ENCODE measurements at places on chromosomes 4 and X.

GRCh38 chrX:49949961-49950360, 27.6 kb downstream of the CLCN5 start:
- DNase-seq = no peak

DNA sequence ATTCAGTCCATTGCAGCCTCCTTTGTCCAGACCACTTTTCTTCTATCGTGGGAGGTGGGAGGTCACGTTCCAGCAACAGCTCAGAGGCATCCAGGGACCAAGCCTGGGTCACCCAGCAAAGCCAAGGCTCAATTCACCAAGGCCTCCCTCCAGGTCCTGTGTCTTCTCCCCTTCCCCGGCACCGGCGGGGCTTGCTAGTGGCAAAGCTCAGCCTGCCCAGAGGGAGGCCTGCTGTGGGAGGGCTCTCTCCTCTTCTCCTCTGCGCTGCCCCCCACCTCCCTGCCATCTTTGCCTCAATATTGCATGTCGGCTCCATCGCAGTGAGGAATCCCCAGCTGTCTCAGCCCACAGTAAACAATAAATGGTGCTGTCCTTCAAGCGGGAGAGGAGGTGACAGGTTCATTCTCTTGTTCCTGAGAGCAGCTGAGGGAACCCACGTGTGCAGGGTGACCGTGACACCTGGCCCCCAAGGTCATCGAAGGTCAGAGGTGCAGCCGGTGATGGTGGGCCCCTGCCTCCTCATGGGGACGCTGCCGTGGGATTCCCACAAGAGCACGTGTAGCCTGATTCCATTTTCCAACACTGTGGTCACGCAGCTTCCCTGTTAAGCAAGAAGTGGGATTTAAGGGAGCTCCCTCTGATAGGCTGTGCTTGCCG, 111.5 kb upstream of the PSAPL1 start:
- DNase-seq = no peak

DNA sequence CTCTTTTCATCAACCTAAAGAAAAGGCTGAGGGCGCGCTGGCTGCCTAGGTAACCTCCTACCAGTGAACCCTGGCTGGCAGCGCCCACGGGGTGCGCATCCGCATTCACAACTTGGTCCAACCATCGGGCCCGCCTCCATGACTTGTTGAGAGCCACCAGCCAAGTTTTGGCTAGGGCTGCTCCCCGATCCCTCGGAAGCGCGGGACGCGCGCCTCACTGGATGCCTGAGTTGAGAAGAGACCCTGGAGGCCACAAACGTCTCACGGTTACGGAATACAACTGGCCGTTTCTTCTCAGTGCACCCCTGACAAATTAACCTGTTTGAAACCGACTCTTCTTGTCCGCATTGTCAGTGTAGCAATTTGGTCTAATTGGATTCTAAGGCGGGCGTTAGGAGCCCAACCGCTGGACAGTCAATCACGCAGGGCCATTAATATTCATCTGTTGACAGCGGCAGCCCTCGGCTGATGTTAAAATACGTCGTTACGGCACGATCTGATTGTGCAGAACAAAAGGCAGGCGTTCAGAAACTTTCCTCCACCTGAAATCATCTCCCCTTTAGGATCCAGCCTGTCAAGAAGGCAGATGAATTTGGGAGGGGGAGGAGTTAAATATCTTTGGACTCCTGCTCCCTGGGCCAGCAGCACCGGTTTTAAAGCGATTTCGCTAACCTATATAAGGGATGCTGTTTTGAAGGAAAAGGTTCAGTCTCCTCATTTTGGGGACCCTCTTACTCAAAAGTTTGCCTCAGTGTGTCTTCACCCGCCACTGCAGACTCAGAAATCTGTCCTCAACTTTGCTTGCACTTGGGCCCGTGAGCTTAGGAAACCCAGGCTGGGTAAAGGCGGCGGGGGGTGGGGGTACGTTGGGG, 1.2 kb downstream of the GPC3 start:
- no peak for DNase-seq

DNA sequence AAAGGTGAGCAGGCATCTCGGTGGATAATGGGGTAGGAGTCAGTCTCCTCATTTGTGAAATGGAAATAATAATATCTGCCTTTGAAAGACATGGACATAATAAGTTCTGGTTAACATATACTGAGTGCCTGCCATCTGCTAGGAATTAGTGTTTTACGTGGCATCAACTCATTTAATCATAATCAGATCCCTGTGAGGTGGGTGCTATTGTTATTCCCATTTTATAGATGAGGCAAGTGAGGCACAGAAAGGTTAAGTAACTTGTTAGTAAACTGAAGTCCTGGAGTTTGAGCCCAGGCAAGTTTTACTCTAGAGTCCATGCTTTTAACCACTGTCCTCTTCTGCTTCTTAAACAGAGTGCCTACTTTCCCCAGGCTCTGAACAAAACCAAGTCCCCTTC, 7.5 kb downstream of the CCDC120 start:
- no peak for DNase-seq

DNA sequence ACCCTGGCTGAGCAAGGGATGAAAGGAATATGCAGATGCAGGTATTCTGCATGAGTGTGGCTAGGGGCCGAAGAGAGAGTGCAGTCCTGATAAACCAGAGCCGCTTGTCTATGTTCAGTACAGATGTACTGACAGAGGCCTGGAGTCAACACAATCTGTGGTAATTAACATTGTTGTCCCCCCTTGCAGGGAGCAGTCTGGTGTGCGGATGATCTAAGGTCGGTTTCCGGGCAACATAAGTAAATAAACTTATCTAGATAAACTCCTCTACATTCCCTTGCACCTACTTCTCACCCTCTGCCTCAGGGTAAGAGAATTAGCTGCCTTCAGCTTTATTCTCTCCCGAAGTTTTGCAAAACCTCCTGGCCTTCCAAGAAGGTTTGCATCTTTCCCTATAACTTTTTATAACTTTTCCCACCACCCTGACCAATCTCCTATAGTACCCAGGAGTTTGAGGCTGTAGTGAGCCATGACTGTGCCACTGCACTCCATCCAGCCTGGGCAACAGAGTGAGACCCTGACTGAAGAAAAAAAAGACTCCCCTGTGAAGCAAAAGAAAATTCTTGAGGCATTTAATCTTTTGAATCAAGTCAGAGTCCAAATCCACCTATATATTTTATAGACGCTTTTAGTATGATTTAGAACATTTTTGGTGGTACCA, 26.6 kb downstream of the SNX25 start:
- no peak for DNase-seq

DNA sequence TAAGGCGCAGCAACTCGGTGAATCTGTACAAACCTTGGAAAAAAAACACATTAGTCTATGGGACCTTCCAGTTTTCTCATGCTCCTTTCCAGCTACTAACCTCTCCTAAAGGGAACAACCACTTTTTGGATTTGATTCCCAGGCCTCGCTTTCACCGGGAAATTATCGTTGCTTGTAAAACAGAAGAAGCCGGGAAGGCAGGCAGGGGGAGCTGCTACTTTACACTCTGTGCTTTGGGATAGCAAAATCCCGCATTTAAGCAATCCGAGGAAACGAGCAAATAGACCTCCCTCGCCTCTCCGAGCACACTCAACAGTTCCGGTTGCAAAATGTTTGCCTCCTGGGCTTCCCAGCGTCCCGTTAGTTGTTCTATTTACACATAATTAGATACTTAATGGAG, 1.2 kb downstream of the CD38 start:
- no peak for DNase-seq

DNA sequence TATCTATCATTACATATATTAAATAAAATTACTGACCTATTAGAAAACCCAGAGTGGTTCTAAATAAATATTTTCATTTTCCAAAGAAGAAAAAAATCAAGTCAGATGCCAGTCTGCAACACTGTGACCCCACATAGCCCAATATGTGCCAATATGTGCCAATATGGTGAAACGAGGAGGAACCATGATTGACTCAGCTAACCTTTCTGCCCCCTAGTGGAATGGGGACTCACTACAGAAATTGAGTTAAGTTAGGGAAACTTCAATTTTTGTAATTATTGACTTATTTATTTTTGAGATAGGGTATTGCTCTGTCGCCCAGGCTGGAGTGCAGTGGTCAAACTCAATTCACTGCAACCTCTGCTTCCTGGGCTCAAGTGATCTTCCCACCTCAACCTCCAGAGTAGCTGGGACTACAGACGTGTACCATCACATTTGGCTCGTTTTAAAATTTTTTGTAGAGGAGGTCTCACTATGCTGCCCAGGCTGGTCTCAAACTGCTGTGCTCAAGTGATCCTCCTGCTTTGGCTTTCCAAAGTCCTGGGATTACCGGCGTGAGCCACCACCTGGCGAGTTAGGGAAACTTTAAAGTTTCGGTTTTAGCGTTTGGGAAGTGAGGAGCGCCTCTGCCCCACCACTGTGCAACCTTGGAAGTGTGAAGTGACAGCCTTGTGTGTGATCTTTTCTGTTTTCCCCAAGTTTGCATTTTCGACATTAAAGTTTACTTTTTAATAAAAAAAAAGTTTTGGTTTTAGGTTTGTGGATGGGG, 116.8 kb upstream of the SHISA3 start:
- DNase-seq = no peak

DNA sequence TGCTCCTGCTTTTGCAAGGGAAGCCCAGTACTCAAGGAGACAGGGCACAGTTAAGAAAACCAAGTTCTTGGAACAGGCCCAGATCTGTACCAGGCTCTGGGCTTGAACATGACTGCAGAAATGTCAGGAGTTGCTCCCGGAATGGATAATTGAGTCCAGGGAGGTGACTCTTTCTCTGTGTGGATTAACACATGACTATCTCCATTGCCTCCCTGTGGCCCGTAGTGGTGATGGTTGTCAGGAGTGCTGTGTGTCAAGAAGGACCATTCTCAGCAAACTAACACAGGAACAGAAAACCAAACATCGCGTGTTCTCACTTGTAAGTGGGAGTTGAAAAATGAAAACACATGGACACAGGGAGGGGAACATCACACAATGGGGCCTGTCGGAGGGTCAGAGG, 39.9 kb downstream of the CCKAR start:
- no peak for DNase-seq

DNA sequence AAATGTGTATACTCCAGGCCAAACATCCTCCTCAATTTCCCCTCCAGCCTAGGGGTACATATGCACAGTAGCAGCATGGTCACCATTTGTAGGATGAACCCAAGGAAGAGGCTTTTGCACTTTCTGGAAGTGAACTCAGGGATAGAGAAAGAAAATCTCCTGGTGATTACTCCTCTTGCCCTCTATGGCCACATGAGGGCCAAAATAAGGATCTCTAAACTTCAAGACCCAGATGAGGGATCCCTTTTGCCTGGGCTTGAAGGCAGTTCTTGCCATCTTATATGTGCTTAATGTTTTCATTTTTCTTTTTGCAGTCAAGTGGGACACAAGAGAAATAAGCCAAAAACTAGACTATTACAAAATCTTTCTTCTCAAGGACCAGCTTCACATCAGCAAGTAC, 29.5 kb upstream of the MUC7 start:
- DNase-seq = no peak

DNA sequence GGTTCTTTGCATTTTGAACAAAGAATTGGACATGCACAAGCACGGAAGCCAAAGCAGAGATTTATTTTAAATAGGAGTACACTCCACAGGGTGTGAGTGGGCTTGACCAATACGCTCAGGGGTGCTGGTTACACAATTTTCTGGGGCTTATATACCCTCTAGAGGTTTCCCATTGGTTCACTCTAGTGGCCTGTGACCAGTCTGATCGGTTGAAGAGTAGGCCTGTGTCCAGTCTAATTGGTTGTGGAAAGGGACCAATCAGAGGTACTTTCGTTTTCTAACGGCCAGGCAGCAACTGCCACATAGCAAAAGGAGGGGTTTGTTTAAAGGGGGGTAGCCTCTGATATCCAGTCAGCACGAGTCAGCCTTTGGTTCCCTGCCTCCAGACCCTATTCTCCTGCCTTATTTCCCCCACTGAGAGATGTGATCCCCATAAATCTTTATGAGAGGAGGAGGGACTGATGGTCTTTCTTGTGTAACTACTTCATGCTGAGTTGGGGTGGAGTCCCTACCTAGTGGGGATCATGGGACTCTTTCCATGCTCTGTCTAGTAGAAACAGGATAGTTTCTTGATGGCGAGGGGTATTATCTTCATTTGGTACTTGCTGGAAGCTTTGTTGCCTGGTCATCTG, 11.3 kb upstream of the AREG start:
- DNase-seq = no peak

GRCh38 chr4:65798498-65799127, 128.3 kb upstream of the EPHA5 start:
- no peak for DNase-seq

- DNase-seq = no peak
Measured at GRCh38 chr4:84091266-84091665, 407.8 kb downstream of the NKX6-1 start.

DNA sequence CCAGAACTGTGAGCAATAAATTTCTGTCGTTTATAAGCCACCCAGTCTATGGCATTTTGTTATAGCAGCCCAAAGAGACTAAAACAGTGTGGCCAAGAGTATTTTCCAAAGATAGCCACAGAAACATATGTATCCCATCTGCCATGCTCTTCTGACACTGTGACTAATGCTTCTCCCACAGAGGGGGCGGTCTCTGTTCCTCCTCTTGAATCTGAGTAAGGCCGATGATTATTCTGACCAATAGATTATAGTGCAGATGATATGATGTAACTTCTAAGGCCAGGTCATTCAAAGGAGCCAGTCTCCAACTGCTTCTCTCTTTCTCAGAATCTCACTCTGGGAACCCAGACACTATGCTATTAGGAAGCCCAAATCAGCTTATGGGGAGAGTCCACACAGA, 570.7 kb downstream of the BCOR start:
- no peak for DNase-seq

- DNase-seq = no peak
Measured at GRCh38 chrX:134186362-134187121, 50.4 kb upstream of the CCDC160 start.

- no peak for DNase-seq
Measured at GRCh38 chrX:39318506-39319343, 517.5 kb downstream of the MID1IP1 start.

GRCh38 chrX:118504581-118504980, 9.0 kb downstream of the DOCK11 start:
- DNase-seq = no peak

DNA sequence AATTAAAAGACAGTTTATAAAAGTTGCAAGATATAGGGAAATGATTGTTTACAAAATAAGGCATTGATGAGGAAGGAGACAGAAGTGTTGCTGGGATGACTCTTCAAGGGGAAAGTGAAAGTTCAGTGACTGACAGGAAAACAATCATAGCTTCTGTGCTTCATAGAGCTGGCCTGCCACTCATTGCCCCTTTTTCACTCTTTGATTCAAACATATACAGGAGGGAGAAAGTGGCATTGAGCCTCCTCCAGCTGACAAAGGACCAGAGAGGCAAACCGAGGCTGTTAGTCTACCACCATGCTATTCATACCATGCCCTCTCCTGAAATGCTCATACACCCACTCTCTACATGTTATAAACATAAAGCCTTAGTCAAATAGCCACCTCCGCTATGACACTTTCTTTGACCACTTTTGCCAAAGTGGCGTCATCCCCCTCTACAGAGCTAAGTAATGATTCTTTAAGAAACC, 79.2 kb upstream of the ATOH1 start:
- no peak for DNase-seq

DNA sequence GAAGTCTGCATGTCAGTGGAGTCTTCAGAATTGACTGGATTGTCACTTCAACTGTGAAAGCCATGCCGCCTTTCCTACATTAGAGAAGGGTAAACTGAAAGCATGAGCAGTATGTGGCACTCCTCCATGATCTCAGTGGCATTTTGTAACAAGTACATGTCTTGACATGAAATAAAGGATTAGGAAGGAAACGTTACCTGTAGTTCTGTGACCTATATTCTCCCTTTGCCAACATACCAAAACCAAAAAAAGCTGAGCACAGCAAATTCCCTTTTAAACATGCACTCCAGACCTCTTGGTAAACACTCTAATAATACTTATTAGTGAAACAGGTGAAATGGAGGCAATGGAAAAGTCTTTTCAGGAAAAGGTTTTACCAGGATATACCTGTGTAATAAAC, 344.2 kb downstream of the GRIA2 start:
- no peak for DNase-seq

Data from NCI-H526 treated with DMSO at 0.1 percent for 48 hours (cell line).